ENCODE measurements at places on chromosomes 11 and 22.
A peak's percentile ranks its signal among the peaks of the same experiment; 100 is the strongest.

GRCh38 chr11:90288212-90288821 is 65.5 kb upstream of the CHORDC1 start:
- peak; percentile 66 for DNase-seq

GRCh38 chr11:12278766-12279671 is 98.4 kb upstream of the PARVA start:
- no peak for DNase-seq

DNA sequence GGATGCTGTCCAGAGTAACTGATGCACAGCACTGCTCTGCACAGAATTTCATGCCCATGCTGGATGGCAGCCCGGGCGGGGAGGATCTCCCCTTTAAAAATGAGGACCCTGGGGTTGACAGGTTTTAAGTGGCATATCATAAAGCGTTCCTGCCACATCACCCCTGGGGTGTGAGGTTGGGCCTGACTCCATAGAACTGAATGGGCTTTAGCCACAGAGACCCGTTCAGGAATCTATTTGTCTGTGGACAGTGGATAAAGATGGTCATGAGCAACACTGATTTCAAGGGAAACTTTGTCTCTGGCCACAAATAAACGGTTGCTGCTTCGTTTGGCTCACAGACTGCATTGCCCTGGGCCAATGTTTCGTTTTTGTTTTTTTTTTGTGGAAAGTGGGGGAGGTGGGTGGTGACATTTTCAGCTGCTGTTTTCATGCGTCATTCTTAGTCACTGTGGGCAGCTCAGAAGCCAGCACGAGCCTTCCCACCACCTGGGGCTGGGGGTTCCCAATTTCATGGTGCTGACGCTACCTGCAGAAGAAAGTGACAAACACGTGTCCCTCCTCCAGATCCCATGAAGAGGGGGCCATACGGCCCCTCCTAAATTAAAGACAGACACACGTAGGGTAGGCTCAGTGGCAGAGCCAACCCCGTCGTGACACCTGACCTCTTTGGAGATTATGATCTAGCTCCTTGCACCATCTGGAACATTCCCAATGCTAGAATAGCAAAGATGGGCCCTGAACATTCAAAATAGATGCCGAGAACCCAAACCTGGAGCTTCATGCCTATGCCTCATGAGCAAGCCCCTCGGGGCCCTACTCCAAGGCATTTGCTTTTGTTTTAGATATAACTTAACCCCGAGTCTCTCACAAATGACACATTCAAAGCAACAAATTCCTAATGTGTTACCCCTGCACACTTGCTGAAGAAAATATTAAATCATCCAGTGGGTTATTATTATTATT is 54.8 kb upstream of the PHF21B start:
- no peak for DNase-seq

- DNase-seq: no peak
Observed at GRCh38 chr11:106496677-106497076, 419.2 kb downstream of the AASDHPPT start.

DNA sequence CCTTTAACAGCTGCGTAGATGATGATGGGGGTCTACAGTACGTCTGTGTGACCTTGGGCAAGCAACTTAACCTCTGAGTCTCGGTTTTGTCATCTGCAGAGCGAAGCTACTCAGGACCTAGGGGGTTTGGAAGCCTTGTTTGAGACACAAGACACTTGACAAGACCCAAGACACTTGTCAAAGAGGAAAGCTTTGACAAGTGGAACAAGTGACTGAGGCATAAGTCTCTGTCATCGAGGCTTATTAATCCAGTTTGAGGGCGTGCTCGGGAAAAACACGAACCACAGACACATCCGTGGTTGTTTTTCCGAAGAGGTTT is 732 bp upstream of the PC start:
- no peak for DNase-seq

DNA sequence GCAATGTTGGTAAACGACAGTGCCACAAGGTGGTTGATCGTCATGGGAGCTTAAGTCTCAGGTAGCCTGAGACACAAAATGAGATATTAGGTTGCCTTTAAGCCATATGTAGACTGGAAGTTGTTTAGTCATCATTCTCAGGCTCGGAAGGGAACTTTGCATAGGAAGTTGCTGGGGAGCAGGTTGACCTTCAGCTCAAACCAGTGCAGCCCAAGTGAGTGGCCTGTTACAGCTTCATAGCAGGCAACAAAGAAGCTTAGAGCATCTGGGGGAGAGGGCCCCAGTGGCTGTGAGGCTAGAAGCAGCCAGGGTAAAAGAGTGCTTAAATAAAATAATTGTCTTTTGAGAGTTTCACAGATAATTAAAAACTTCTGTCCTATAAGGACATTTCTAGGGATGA is 404.0 kb downstream of the GUCY1A2 start:
- DNase-seq: no peak

DNA sequence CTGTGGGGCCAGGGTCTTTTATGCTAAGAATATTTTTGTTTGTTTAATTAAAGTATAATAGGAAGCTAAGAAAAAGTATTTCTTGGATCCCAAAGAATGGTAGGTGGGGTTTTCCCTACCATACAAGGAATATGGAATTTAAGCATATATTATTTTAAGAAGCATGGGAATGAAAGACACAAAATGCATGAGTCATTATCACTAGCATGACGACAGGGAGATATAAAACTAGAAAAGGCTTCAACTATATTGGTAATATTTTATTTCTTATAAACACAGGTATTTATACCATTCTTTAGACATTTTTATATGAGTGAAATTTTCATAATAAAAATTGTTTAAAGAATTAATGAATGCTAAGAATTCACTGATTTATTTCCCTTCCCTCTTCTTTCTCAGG is 39.3 kb upstream of the SOX6 start:
- no peak for DNase-seq

DNA sequence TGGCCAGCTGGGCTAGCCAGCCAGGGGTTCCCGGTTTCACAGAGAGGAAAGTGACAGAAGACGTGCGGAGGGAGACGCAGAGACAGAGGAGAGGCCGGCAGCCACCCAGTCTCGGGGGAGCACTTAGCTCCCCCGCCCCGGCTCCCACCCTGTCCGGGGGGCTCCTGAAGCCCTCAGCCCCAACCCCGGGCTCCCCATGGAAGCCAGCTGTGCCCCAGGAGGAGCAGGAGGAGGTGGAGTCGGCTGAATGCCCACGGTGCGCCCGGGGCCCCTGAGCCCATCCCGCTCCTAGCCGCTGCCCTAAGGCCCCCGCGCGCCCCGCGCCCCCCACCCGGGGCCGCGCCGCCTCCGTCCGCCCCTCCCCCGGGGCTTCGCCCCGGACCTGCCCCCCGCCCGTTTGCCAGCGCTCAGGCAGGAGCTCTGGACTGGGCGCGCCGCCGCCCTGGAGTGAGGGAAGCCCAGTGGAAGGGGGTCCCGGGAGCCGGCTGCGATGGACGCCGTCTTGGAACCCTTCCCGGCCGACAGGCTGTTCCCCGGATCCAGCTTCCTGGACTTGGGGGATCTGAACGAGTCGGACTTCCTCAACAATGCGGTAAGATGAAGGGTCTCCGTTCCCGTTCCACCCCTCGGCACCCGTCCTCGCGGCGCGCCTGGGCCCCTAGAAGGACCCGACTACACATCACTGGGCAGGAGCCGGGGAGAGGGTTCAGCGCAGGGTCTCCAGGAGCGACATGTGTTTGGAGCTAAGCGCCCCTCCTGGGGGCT is at the start of gene CREB3L1:
Gene CREB3L1, plus strand, starts transcription at position 41 of the 765 bp plus-strand sequence. Its CDS starts 450 bp downstream, at position 491.
- DNase-seq: no peak

DNA sequence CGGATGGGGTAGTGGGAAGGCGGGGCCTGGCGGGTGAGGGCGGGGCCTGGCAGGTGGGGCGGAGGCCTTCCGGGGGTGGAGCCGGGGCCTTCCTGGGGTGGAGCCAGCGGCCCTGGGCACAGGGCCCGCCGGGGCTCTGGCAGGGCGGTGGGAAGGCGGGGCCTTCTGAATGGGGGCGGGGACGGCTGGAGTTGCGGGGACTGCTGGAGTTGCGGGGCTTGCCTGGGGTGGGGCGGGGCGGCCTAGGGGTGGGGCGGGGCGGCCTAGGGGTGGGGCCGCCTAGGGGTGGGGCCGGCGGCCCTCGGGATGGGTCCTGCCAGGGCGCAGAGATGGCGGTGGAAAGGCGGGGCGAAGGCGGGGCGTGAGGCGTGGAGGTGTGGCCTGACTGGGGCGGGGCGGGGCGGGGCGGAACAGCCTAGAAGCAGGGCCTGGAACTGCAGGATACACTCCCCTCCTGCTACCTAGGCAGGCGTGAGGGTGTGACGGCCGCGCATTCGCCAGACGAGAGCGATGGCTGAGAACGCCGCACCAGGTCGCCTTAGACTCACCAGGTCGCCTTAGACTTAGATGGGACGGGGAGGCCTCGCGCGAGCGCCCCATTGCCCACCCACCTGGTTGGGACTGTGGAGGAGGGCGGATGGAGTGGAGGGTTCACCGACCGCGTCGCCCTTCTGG is 19.3 kb downstream of the RRP7A start:
- no peak for DNase-seq

DNA sequence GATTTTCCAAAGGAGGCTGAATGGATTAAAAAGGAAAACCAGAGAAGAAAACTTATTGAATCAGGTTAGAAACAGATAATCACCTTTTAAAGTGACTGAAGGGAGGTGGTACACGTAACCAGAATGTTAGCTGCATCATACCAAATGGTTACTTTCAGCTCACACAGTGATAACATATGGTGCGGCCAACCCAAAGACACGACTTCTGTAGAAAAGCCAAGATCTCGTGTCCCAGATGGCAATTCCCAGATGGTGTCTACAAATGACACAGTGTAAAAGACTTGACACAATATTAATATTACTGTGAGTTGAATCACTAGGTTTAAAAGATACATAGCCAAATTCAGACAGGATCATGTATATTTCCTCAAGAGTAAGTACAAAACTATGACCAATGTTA is 5.2 kb downstream of the PPP2R1B start:
- DNase-seq: no peak

GRCh38 chr22:23047265-23047664 is 23.1 kb upstream of the GNAZ start:
- DNase-seq: no peak

DNA sequence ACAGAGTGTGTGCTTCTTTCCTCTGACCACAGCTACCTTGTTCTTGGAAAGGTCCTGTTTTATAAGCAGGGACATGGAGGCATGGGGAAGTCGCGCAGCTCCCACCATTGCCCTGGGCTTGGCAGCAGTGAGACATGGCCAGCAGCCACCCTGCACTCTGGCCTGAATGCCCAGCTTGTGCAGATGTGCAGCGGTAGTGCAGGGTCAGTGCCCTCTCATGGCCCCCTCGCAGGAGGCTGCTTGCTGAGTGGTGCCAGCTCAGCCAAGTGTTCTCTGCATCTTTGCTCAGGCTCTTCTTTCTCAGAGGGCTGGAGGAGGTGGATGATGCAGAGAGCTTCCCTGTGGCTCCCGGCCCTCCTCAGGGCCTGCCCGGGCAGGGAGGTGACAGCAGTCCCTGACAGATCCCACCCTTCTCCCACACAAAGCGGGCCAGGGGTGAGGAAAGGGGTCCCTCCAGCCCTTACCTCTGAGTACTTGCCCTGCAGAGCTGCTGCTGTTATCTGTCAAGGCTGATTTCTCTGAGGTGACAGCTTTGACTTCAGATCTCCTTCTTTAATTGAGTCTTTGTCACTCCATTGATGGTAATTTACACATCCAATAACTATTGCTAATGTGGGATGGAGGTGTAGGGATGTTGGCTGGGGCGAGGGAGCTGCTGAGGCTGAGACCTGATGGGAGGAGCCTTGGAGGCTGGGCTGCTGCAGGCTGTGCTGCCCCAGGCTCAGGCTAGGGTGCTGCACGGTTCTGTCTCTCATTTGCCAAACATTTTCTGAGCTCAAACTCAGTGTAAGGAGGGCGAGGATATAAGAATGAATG is 47.4 kb upstream of the B3GAT1 start:
- DNase-seq: no peak

GRCh38 chr11:12179019-12179418 is 68.6 kb downstream of the MICAL2 start:
- DNase-seq: peak; percentile 53

GRCh38 chr11:33268945-33269540 is 11.9 kb downstream of the HIPK3 start:
- DNase-seq: no peak

GRCh38 chr11:110433393-110434333 is 3.9 kb downstream of the FDX1 start:
- peak; percentile 46 for DNase-seq

DNA sequence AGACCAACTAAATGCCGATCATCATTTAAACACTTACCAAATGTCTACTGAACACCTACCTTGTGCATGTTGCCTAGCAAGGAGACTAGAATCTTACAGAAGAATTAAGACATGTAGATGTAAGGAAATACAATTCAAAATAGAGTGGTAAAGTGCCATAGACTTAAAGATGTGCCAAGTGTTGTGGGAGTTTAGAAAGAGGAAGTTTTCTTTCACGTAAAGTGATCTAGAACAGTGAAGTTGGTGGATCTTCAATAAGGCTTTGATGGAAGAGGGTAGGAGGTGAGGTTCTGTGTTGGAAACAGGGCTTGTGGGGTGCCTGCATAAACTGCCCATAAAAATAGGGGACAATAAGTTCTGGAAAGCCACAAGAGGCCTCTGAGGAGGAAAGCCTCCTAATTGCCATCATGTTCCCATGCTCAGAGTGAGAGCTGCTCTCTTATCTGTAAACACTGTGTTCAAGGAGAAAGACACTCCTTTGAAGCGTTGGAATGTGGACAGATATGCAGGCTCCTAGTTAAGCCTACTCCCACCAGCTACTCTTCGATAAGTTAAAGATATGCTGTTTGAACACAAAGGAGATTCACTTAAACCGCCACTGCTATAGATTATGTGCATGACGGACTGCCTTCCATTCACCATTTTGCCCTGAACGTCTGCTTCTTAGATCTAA is 66.7 kb downstream of the HSD17B12 start:
- no peak for DNase-seq

DNA sequence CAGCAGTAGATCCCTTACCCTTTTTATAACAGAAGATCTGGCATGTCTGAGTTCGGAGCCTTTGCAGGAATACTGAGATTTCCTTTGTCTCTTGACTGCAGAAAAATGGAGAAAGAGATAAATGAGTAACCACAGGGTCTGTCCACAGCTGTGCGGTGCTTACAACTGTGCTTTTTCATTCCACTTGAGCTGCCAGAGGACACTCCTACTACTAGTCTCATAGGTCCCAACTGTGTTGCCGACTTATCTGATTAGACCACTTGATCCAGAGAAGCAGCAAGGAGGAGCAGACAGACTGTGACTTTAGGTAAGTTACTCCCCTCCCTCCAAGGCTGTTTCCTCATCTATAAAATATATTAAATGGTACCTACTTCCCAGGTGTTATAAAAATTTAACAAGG is 17.5 kb downstream of the FAM227A start:
- no peak for DNase-seq

- DNase-seq: peak; percentile 14
Observed at GRCh38 chr11:112334381-112334780, 73.7 kb upstream of the PLET1 start.

GRCh38 chr22:27329966-27330645 is 471.4 kb downstream of the MN1 start:
- DNase-seq: no peak
